ENCODE measurements at places on chromosomes 3 and 15.

- no peak for DNase-seq
Measured at GRCh38 chr3:87236093-87236492, 9.0 kb downstream of the CHMP2B start.

DNA sequence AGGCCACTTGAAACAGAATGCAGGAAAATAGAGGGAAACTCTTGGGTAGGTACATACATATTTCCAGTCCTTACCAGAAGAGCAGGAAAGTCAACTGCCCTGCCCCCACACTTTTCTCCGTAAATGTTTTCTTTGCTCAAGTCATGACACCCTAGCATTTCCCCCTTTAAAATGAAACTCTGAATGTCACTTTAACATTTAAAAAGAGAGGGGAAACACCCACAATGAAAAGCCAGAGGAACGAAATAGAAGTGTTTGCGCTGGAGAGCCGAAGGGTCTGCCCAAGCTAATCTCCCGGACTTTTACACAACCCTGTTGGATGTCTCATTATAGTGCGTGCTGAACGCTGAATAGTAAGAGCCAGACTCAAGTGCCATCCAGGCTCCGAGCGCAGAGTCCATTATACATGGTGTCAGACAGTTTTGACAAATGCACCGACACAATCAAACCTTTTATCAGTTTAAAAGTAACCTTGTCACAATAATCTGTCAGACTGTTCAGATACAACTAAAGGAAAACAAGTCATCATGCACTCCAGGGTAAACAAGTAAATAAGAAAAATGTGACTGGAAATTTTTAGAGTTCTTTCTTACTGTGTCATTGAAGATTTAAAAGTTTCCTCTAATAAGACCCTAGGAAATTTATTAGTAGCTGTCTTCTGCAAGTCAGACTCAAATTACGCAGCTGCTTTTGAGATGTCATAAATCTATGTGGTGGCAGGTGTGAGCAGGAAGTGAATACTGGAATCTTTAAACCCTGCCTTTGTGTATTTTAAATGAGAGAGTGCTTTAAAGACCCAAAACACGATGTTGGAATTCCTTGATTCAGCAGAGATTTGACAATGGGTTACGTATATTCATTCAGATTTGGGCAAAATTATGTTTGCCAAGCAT is 159.8 kb downstream of the RBMS3 start:
- DNase-seq = no peak

- DNase-seq = no peak
Measured at GRCh38 chr3:50339485-50340146, 1.0 kb downstream of the RASSF1 start.

GRCh38 chr3:54870423-54870822 is 57.4 kb downstream of the LRTM1 start:
- no peak for DNase-seq

GRCh38 chr15:40235201-40235885 is 3.5 kb upstream of the PAK6 start:
- no peak for DNase-seq

DNA sequence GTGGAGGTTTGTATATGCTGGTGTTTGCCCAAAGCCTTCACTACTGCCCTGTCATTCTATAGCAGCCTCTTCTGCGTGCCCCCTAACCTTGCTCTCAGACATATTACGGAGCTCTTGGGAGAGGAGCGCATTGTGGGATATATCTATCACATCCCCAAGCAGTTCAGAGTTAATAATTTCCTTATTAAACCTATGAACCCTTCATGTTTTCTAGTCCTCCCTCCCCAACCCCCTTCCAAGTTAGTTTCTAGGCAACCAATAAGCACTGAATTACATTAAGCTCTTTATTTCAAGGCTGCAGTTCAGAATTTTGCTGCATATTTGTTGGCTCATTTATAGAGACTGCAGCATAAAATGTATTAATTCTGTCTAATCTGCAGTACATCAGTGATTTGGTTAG is 57.3 kb upstream of the GRM7 start:
- no peak for DNase-seq

- no peak for DNase-seq
Measured at GRCh38 chr3:114418724-114419543, 125.1 kb downstream of the TIGIT start.

GRCh38 chr3:134625462-134625861 is 25.4 kb downstream of the KY start:
- DNase-seq = no peak

- DNase-seq = no peak
Measured at GRCh38 chr3:14273901-14274611, 95.4 kb downstream of the LSM3 start.

- DNase-seq = no peak
Measured at GRCh38 chr15:60083318-60083717, 79.2 kb downstream of the FOXB1 start.

GRCh38 chr3:196617256-196617655 is 22.2 kb upstream of the NRROS start:
- DNase-seq = no peak

GRCh38 chr15:72722071-72722696 is 36.2 kb downstream of the BBS4 start:
- DNase-seq = peak; percentile 29

- no peak for DNase-seq
Measured at GRCh38 chr15:87707071-87707470, 549.5 kb downstream of the NTRK3 start.

DNA sequence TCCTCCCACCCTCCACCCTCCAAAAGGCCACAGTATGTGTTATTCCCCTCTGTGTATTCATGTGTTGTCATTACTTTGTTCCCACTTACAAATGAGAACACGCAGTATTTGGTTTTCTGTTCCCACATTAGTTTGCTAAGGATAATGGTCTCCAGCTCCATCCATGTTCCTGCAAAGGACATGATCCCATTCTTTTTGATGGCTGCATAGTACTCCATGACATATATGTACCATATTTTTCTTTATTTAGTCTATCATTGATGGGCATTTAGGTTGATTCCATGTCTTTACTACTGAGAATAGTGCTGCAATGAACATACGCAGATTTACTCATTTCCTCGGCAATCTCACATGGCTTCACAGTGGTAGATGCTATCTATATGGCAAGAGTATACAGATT is 453.6 kb upstream of the CFAP20DC start:
- DNase-seq = no peak

DNA sequence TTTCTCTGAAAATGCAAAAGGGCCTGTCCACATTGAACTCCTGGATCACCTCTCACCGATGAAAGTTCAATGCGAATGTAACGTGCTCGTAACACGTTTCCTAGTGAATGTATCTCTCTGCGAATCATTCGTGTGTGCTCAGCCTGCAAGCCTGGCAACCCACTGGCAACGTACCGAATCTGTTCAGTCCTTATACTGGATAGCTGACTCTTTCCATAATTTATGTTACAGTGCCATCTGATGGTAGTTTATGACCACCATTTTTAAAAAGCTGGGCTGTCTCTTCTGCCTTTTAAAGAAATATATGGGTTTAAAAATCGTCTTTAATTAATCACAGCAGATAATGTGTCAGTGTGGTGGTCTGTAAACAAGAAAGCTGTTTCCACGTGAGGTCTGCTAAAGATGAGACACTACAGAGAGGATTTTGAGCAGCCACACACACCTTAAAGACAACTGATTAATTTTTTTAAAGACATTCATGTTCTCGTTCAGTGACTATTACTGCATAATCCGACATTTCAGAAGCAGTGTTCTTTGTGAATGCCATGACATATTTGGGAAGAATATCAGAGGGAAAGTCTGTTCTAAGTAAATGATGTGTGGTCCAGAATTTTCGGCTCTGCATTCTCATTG is 69.4 kb upstream of the FOXP1 start:
- DNase-seq = no peak

- DNase-seq = no peak
Measured at GRCh38 chr15:82014989-82015388, 30.8 kb downstream of the MEX3B start.

- DNase-seq = no peak
Measured at GRCh38 chr3:124552224-124552623, 178.0 kb upstream of the UMPS start.

DNA sequence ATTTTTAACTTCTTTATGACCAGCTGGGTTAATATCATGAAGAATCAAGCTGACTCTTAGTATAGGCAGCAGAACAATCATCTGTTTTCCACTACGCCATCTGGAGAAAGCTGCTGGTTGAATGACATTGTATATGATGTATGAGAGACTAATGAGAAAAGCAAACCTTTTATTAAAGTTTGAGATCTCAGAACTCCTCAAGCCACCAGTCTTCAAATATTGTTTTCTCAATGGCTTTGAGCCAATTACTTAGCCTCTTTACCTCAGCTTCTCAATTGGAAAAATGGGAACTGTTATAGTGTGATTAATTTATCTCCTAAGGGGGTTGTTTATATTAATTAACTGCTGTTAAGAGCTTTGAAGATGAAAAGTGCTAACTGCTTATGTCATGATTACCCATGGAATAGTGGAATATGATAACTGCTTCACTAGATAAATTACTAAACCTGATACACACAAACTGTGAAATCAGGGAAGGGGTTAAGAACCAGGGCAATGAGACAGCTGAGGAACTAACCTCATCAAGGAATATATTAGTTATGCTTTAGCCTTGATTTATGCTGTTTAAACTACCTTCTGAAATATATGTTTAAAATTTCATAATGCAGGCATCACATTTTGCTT is 330.1 kb downstream of the SOX2 start:
- no peak for DNase-seq

DNA sequence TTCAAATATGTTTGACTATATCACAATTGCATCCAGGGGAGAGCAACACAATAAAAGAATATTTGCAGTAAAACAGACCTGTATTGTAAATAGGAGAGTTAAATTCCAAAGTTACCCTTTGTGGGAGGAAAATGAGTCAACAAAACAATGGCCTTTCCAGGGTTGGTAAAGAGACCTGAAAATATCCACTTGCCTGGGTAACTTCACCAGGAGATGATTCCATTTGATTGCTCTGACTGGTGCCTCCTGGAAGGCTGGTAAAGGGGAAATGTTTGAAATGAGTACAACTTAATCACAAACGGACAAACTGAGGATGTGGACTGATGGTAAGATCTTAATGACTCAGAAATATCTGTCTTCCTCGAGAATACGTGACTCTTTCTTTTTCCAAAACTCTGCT is 43.6 kb upstream of the SRGAP3 start:
- DNase-seq = no peak

GRCh38 chr3:159045279-159045885 is 243.5 kb downstream of the MFSD1 start:
- no peak for DNase-seq

GRCh38 chr3:79015854-79016253 is 751.9 kb downstream of the ROBO1 start:
- no peak for DNase-seq

DNA sequence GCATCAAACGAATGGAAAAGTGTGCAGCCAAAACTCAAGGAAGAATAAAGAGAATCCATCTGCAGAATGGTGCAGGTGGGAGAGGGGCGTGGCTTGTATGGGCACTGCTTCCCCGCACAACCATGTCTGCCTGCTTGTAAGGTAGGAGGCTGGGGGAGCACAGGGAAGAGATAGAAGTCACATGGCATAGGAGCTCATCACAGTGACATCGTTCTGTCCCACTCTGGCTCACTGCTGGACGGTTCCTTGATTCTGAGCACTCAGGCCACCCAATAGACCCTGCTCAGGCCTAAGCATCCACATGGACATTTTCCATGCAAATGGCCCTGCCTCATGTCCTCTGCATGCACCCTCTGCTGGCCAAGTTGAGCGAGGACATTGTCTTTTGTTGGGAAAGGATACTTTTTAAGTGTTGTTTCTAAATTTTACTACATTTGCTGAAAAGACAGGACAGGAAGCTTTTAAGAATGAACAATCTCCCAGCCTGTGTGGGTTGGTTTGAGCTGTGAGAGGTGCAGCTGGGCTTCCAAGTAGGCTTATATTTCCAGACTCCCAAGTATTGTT is 3.1 kb downstream of the MYLK start:
- no peak for DNase-seq

DNA sequence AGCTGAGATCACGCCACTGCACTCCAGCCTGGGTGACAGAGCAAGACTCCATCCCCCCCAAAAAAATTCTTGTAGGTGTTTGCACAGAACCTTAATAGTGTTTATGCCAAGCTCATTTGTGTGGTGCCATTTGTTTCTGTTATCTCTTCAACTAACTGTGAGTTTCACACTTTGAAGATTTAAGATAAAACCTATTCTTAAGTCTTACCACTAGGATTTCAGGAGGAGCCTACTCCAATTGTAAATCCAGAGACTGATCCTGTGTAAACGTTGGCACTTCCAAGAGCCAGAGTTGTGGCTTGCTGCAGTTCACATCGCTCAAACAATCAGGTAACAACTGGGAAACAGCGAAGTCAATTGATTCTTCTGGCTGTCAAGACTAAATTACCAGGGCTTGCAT is 242.4 kb upstream of the SATB1 start:
- no peak for DNase-seq

DNA sequence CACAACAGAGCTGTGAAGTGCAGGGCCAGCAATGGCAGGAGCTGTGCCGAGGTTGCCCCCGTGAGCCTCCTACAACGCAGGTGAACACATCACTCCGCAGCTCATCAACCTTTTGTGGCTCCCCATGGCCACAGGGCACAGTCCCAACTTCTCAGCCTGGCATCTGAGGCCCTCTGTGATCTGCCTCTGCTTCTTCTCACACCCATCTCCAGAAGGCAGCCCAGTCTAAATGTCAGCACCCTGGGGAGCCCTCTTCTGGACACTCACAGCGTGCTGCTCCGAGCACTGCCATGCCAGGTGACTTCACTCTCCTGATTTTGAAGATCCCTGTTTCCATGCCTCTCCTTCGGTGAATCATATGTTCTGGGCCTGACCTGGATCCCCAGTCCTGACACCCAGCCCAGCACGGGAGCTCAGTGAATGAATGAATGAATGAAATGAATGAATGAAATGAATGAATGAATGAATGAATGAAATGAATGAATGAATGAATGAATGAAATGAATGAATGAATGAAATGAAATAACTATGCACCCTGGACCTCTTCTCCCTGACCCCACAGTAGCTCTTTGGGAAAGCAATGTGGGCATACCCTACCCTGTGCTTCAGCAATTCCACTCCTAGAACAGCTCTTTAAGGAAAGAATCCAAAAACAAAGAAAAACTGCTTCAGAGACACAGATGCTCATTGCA is 17.9 kb upstream of the SKIC8 start:
- no peak for DNase-seq

GRCh38 chr3:73561494-73561893 is 63.2 kb downstream of the PDZRN3 start:
- DNase-seq = no peak
